ENCODE measurements at places on chromosomes 11 and 22.

DNA sequence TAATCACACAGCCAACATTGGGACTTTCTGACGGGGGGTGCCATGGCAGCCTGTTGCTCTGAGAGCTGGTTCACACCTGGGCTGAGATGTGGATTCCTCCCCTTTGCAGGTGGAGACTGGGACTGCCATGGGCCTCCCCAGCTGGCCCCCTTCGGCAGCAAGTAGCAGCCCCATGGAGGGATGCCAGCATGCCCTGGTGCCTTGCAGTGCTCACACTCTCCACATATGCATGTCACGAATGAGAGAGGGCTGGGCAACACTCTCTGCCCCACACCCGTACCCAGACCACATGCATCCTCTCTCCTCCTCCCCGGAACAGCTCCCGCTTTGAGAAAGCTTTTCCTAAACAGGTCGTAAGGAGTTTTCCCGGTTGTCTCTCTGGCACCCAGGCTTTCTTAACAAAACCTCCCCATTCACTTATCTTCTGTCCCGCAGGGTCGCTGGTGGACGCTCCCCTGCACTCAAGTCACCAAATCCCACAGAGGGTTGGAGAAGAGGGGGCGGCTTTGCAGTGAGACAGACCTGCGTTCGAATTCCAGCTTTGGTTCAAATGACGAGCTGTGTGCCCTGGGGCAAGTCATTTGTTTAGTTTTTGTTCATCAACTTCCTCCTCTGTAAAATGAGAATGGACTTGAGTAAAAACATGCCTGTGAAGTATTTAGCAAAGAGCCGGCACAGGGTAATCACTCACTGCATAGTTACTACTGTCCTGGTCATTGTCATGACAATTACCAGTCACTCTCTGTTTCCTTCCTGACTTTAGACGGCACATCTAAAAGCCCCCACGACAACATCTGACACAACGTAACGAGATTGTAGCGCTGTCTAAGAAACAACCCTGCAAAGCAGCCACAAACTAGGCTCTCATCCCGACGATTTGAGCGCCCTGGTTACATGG lies 231.3 kb upstream of the B3GAT1 start:
- no peak for DNase-seq

- no peak for DNase-seq
Observed at GRCh38 chr11:78886616-78887015, 312.0 kb upstream of the NARS2 start.

GRCh38 chr11:78542007-78542406 lies 32.7 kb downstream of the NARS2 start:
- DNase-seq, result no peak

DNA sequence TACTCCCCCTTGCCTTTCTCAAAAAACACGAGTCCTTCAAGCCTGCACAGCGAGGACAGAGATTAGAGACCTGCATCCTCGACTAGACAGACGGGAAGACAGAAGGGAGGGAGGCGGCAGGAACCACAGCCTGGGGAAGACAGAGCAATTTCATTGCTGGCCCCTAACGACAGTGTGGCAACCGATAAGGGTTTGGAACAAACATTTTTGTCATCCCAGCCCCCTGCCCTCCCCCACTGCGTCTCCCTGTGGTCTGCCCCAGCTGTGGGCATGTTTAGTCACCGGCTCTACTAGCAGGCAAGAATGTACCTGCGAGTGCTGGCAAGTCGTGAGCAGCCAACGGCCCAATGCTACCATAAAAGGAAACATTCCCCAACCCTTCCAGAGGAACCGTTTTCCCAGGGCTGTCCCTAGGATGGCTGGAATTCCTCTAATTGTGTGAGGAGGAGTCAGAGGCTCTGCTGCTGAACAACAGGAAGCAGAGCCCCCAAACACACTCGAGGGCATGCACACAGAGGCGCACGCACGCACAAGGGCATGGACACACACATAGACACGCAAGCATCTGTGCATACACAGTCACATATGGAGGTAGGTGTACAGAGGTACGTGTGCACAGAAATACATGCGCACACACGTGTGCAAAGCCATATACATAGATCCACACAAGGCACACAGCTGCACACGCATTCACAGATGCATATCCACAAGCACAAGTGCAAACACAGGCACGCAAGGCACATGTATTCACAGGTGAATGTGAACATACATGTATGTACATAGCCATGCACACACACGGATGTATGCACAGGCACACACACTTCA lies 58.3 kb downstream of the MYH9 start:
- DNase-seq, result no peak

- peak; percentile 0 for DNase-seq
Observed at GRCh38 chr11:2276280-2277007, 6.1 kb upstream of the ASCL2 start.

GRCh38 chr11:17116117-17116516 lies 38.6 kb upstream of the RPS13 start:
- DNase-seq, result no peak

GRCh38 chr22:35840302-35840739 lies 122.6 kb downstream of the APOL5 start:
- DNase-seq, result peak; percentile 73

DNA sequence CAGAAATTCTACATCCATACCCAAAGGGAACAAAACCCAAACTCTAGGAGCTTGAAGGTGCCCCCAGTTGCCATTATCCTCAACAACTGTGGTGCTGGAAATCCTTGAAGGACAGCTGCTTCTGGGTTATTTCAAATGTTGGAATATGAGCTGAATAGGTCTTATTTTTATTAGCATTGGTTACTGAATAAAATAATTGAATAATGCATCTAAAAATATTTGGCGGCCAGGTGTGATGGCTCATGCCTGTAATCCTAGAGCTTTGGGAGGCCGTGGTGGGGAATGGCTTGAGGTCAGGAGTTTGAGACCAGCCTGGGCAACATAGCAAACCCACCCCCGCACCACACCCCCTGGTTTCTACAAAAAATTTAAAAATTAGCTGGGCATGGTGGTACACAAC lies 10.9 kb downstream of the PAMR1 start:
- DNase-seq, result no peak

DNA sequence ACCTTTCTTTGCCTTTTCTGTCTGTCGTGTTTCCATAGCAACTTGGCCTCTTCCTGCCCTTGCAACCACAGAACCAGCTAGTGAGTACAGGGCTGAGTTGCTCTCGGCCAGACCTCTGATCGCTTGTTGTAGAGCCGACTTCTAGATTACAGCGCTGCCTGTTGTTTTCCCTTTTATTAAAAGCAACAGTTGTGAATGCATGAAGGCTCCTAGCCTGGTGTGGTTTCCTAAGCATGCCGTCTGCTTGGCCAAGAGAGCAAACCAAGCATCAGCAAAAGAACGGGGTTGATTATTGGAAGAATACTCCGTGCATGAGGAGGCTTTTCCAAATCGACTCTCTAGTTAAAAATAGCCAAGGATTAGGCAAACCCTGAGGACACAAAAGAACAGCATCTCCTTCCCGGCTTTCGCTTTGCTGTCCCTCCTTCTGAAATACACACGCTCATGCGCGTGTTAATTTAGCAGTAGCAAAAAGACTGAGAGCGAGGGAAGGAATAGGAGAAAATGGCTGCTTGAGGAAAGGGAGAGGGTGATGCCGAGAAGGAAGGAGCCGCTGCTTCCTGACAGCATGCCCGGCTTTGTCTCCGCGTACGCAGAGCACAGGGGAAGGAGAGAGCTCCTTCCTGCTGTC lies 71.5 kb upstream of the TTC12 start:
- DNase-seq, result peak; percentile 65

- DNase-seq, result peak; percentile 31
Observed at GRCh38 chr11:100581318-100581717, 105.8 kb upstream of the ARHGAP42 start.

GRCh38 chr22:17265649-17266248 lies 46.5 kb upstream of the ADA2 start:
- no peak for DNase-seq

GRCh38 chr11:11472106-11472505 lies 119.1 kb upstream of the CSNK2A3 start:
- no peak for DNase-seq

- no peak for DNase-seq
Observed at GRCh38 chr11:128415539-128415938, 171.8 kb downstream of the ETS1 start.

DNA sequence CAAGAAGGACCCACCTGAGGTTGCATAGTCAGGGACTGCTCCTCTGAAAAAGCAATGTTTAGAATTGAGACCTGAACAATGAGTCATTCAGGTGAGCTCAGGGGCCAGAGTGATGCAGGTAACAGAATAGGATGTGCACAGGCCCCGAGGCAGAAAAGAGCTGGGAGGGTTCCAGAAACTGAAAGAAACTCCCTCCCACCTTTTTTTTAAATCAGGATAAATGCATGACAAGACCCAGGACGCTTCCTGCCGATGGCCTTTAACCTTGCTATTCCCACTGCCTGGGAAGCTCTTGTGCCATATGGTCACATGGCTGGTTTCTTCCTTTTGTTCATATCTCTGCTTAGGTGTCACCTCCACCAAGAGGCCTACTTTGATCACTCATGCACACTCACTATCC lies 214.2 kb upstream of the ZBED5 start:
- DNase-seq, result no peak

GRCh38 chr11:269146-269890 lies 8.9 kb upstream of the NLRP6 start:
- peak; percentile 51 for DNase-seq

- no peak for DNase-seq
Observed at GRCh38 chr11:69647390-69647748, 6.4 kb downstream of the CCND1 start.

DNA sequence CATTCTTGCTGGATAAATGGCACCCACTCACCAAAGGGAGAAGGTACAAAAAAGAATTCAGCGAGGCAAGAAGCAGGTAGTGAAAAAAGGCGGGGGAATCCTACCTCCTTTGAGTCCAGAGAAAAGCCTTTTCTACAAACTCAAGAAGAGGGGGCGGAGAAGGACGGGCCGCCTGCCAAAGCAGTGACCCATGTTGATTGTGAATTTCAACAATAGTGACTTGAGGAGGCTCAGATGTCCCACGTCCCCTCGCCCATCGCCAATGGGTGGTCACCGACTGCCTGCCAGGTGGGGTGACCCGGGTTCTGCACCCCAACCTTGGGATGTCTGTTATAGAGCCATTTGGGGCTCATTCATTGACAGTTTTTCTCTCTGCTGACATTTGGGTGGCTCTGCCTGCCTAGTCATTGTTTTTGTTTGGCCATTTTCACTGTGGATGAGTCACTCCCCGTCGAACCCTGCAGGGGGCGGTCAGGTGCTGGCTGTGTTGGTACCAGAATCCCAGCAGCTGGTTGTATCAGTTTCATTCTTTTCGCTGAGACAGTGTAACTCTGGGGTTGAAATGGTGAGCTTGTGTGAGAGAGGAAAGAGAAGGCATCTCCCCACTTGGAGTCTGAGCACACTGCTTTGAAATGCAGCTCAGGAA lies 163.4 kb upstream of the NCAM1 start:
- peak; percentile 77 for DNase-seq

- no peak for DNase-seq
Observed at GRCh38 chr11:73939096-73939495, 11.7 kb upstream of the DNAJB13 start.

- DNase-seq, result no peak
Observed at GRCh38 chr11:8086571-8086970, 5.6 kb downstream of the TUB start.

- no peak for DNase-seq
Observed at GRCh38 chr11:71454470-71455113, 1.6 kb downstream of the NADSYN1 start.

GRCh38 chr22:41657709-41658108 lies 31.0 kb downstream of the SNU13 start:
- DNase-seq, result no peak

- no peak for DNase-seq
Observed at GRCh38 chr22:46201059-46201757, 48.9 kb downstream of the CDPF1 start.

DNA sequence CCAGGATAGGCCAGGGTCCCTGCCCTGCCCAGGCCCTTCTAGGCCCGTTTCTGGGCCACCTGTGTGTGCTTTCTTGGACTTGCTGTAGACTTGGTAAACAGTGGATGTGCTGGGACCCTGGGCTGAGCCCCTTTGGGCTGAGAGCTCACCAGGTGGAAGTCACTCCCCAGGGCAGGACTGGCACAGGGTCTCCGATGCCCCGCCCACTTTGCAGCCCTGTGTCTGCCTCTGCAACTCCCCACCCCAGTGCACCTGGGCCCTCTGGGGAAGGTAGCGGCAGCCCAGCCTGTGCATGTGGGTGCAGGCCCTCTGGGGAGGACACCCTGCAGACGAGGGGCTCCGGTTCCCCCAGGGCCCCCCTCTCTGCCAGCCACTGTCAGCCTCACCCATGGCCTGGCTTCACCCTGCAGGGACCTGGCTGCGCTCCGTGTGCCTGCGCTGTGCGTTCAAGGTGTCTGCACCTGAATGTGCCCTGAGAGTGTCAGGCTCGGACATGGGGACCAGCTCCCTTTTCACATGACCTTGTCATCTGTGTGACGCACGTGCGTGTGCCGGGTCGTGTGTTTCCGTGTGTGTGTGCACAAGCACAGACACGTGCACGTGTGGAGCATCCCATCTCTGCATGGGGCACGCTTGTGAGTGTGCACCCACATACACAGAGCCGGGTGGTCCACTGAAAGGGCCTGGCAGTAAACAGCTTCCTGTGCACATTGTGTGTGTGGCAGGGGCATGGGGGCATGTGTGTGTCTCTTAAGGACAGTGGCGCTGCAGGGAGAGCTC lies 118.5 kb downstream of the KCNQ1OT1 start:
- DNase-seq, result no peak

DNA sequence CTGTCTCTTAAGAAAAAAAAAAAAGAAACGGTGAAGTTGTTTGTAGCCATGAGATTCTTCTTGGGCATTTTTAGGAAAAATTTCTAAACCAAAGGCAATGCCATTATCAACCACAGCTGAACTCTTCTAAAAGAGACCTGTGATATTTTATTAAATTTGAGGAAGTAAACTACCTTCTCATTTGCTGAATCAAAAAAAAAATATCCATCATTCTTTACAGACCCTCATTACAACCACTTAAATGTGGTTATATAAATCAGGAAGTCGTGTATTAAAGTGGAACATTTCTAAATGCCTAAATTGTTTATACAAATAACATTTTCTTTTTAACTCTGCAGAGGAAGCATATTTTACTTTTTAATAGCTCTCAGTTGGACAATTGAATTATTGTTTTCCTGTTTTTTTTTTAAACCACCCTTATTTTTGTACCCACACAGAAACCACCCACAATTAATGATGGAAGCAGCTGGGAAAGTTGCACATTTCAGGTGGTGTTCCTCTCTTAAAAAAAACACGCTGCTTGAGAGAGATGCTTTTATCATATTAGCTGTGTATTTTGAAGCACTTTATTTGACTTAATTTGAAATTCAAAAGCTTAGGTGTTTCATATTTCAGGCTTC lies 91.2 kb downstream of the ARHGAP42 start:
- no peak for DNase-seq

All from Ammon's horn (tissue), 1 donor.